WERI-Rb-1 (cell line): ENCODE measurements at places on chromosomes 6 and 20.

- no peak for DNase-seq
Observed at GRCh38 chr6:32086661-32087573, 22.2 kb downstream of the TNXB start.

DNA sequence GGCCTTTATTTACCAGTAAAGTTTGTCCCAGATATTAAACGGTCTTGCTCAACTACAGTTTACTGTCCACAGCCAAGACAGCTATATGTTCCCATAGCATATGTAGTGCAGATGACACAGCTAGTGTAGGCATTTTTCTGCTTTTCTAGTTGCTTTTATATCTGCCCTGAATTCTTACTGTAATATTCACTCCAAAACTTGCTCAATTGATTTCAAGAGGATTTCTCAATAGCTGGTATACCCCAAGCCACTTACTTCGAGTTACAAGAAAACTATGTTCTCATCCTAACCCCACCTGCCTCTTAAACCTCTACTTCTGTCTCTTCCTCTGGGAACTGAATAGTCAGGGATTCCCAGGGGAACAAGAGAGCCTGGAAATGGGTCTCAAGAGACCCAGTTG is 18.9 kb upstream of the ROS1 start:
- DNase-seq: no peak

GRCh38 chr20:50788045-50788991 is 6.5 kb upstream of the BCAS4 start:
- DNase-seq: peak; percentile 48

- no peak for DNase-seq
Observed at GRCh38 chr6:158572653-158573541, 13.0 kb downstream of the TMEM181 start.

DNA sequence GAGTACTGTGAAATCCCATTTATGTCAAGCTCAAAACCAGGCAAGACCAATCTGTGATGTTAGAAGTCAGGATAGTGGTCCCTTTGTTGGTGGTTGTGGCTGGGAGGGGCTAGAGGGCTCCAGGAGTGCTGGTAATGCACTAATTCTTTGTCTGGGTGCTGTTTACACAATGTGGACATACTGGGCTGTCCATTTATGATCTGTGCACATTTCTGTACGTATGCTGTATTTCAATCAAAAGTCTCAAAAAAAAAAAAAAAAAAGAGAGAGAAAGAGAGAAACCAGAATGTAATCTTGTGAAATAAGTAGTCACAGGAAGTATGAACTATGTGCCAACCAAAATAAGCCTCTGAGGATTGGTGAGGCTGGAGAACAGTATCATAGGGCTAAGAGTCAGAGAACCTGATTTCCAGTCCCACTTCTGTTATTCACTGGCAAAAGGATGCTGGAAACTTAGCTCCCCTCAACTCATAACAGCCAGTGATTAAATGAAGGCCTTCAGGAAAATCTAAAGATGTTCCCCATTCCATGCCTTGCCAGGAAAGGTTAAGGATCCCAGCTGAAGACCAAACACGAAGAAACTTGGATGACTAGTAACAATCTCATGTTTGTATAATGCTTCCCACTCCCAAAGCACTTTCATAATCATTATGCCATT is 19.6 kb upstream of the TRAM2 start:
- DNase-seq: no peak

DNA sequence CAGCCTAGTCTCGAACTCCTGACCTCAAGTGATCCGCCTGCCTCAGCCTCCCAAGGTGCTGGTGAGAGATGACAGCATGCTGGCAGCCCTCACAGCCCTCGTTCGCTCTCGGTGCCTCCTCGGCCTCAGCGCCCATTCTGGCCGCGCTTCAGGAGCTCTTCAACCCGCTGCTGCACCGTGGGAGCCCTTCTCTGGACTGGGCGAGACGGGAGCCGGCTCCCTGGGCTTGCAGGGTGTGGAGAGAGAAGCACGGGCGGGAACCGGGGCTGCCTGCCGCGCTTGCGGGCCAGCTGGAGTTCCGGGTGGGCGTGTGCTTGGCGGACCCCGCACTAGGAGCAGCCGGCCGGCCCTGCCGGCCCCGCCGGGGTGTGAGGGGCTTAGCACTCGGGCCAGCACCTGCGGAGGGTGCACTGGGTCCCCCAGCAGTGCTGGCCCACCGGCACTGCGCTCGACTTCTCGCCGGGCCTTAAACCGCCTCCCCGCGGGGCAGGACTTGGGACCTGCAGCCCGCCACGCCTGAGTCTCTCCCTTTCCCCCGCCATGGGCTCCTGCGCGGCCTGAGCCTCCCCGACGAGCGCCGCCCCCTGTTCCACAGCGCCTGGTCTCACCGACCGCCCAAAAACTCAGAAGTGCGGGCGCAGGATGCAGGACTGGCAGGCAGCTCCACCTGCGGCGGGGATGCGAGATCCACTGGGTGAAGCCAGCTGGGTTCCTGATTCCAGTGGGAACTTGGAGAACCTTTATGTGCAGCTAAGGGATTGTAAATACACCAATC is 31.5 kb upstream of the RANBP9 start:
- DNase-seq: no peak

DNA sequence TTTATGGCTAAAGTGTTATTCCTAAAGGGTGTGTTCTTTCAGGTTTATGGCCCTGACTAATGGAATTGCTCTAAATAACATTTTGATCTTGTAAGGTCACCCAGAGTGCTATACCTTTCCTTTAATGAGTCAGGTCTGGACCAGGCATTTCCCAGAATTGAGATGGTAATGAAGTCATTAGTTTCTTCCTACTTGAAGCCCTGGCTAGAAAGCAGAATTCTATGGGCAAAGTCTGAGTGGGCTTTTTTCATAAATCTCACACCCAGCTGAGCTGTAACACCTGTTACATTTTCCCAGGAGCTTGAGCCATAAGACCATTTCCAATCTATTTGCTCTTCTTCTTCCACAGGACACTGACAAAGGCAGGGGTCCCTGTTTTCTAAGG is 122.0 kb upstream of the ID4 start:
- DNase-seq: no peak

GRCh38 chr6:98054453-98054852 is 771.4 kb upstream of the MMS22L start:
- no peak for DNase-seq

DNA sequence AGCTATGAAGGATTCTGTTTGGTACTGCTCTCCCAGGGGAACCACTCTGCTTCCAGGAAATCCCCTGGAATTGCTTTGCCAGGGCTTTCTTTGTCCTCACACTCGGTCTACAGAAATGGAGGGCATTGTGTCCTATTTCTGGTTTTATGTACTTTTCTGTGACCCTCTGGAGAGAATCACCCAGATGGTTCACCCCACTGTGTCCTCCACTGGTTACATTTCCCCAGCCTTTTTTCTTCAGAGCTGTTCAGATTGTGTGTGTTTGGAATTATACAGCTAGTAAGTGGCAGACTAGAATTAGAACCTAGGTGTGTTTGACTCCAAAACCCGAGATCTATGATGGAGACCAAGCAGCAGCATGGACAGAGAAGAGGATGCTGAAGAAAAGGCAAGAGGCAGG is 80.8 kb downstream of the CD164 start:
- DNase-seq: no peak

DNA sequence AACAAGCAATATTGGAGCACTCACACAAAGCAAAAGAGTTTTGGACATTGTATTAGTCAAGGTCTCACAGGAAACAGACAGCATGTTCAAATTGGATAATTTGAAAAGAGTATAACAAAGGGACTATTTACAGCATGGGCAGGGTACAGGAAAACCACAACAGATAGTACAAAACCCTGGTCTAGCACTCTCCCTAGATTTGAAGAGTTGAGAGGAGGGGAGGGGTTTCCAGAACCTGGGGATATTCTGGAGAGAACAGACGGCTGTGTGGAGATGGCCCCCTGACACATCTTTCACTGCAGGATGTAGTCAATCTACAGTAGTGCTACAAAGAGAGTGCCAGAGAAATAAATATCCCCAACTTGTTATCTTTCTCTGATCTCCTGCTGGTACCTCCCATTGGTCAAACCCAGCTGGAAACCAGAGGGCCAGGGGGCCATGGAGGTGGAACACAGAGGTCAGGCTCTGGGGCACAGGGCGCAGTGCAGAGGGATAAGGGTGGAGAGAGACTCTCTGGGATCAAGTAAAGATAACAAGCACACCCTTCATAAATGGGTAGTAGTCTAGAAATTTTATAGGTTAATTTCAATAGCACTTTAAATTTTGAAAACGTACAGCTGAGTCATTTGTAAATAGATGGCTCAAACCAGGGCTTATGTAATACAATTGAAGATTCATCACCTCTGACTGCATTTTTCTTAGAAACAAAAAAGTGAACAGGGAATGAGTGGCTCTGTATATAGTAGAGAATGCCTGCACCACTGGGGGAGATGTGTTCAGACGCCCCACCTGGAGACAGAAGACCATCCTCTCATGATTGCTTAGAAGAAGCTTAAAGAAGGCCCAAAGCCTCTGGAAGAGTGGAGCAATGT is 25.7 kb downstream of the RCAN2 start:
- no peak for DNase-seq

DNA sequence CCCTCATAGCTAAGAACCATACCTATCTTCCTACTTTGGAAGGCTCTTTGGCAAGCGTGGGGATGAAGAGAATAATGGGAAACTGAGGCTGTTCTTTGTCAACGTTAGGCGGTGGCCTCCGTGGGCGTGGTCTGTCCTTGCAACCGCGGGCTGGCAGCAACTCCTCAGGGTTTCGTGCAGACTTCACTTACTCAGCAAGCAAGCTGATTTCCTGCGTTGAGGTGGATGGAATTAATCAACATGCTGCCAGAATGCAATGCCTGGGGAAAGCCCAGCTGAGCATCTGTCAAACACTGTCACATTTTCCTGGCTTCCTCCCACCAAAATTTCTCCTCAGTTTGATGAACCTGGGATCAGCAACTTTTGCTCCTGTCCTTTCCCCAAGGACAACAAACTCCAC is 9.2 kb upstream of the IL17F start:
- DNase-seq: no peak

DNA sequence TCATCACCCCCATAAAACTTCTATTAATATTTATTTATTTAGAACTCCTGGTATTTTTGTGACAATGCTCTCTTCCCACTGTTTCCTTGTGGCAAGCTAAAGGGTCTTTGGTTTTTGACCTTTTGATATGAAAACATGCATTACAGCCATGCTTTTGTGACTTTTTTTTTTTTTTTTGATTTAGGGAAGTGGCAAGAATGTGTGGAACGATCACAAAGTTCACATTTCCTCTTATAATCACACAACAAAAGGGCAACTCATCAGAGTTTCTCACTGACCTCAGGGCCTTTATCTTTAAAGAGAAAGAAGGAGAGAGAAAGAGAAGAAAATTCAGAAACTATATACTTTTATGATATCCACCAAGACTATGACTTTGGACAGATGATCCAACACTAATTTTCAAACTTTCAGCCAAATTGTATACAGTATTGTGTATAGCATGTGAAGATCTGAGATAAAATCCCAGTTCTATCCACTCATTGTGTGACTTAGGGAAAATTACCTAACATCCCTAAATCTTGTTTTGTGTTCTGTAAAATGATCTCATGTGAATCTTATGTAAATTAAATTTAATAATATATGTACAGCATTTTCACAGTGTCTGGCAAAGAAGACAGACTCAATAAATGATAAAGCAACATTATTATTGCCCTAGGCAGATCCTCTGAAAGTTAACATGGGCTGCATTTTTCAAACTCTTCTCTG is 106.8 kb upstream of the MARCKS start:
- no peak for DNase-seq

DNA sequence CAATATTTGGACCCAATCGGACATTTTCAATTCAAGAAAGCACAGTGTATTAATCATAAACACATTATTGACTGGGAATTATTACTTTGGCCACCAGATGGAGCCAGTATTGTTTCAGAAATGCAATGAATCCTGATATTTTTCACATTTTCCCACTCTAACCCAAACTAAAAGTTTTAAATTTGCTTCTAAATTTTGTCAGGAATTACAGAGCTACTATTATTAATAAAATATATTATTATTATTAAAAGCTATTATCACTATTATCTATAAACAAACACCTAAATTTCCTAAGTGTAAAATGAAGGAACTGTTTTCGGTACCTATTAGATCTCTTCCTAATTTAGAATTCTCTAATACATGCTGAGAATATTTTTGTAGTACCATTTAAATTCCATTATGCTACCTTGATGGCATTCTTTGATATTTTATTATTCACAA is 245.3 kb downstream of the OGFRL1 start:
- DNase-seq: no peak

- no peak for DNase-seq
Observed at GRCh38 chr20:460180-460579, 2.2 kb downstream of the TBC1D20 start.

- no peak for DNase-seq
Observed at GRCh38 chr20:46060301-46060881, 29.4 kb downstream of the NCOA5 start.

DNA sequence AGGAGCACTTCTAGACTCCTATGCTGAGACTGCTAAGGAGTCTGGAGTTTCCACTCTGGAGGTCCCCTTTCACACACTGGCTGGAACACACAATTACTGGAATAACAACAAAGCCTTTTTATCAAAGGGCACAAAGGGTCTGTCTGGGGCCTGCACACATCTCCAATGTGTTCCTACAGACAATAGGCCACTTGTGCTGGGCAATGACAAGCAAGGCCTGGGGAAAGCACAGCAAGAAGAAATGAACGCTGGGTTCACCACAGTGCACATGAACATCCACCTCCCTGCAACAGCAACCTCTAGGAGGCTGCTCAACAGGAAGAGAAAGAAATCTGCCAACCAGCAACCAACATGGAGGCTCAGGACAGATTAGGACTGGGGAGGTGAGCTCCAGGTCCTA is 43.9 kb downstream of the TRPC4AP start:
- no peak for DNase-seq

GRCh38 chr20:23133560-23133998 is 47.5 kb upstream of the CD93 start:
- no peak for DNase-seq

DNA sequence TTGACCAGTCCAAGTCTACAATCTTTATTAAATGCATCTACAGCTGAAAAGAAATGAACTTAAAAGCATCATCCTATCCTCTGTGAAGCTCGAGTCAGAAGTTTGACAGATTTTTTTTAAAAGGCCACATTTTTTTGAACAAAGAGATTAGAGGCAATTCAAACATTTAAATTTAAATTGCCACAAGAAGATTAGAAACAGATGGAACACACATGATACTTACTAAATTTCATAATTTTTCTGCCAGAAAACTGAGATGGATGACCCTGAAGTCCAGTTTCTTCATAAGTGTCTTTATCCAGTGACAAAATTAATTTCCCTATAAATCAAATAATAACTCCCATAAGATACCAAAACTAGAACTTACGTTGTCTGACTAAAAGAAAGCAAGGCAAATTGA is 4.3 kb downstream of the RPP40 start:
- DNase-seq: no peak

DNA sequence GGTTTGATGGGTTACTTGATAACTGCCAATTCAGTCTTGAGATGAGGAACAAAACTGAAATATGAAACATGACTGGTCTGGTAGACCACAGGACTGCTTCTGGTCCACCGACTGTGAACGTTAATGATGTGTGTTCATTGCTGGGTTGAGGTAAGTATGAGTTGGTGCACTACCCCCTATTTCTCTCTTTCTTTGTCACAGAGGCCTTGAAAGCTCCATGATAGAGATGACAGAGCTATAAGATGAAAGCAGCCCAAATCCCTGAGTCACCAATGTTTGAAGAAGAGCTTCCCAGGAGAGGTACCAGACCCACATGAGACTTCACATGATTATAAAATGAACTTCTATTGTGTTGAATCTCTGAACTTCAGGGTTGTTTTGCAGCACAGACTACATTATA is 555.5 kb downstream of the PTPRT start:
- DNase-seq: no peak
